ENCODE measurements at places on chromosomes 5 and 9. TPM values are rescaled to one million over a fixed set of nuclear protein-coding genes. Genes with fewer than 3 reads are reported as not detected.

DNA sequence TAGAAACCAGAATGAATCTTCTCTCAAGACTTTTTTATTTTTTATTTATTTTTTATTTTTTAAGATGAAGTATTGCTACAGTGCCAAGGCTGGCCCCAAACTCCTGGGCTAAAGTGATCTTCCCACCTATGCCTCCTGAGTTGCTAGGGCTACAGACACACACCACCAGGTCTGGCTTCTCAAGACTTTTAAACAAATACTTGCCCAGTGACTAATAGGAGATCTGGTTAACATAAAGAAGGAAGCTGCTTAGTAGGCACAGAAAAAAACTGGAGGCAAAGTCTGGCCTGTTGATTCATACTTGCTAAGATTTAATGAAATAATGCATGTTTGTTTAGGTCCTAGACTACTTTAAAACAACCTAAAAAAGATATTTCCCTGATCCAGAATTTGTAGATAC lies 43.8 kb downstream of the SLC38A9 start:
- DNase-seq: no peak

DNA sequence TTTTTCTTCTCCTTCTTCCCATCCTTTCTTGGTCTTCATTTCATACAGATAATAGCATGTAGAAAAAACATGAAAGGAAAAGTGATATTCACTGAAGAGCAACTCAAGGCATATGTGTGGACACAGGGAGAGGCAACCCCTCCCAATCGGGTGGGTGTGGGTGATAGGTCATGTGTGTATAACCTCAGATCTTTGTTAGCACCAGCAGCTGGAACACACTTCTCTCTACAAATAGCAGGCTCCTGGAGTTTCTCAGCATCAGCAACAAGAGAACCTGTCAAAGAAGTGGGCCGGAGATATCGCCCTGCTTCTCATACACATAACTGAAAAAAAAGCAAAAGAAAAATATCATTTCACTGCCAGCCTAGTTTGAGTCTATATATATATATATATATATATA lies 426.4 kb downstream of the DTWD2 start:
- DNase-seq: no peak

DNA sequence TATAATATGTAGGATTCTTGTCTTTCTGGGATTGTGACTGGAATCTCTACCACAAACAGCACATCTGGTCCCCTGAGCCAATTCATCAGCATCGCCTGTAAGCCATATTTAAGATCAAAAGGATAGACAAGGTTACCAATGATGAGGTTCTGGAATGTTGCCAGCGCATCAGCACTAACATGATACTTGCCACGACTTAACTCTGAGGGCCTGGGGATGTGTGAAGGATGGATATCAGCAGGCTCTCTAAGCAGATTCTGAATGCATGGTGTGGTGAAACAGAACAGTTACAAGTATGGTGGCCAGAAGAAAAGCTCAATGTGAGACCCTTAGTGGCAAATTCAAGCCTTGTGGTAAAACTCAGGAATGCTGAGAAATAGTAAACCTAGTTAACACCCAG lies 143.0 kb downstream of the XRCC4 start:
- DNase-seq: no peak

DNA sequence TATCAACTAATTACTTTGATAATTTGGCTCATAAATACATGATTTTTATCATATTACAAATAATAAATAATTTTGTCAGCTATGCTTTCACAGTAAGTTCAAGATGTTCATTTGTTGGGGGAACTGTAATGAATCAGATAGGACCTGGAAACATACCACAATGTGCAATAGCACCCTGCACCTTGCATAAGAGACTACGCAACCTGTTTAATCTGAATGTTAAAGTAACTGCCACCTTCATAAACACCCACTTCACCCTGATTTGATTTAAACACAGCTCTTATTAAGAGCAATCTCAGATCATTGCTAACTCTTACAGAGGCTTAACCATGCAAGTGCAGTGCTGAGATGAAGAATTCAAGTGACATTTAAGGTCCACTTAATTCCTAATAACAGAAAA lies 69.1 kb upstream of the GABRA1 start:
- no peak for DNase-seq

BOD1 gene
- total RNA-seq: 53.3 TPM

ACTL7A gene
- not detected for total RNA-seq
